ENCODE measurements at places on chromosomes 12 and 14. TPM values are rescaled to one million over a fixed set of nuclear protein-coding genes. Genes with fewer than 3 reads are reported as not detected.

Gene CPM
- total RNA-seq = 98.0 TPM

DNA sequence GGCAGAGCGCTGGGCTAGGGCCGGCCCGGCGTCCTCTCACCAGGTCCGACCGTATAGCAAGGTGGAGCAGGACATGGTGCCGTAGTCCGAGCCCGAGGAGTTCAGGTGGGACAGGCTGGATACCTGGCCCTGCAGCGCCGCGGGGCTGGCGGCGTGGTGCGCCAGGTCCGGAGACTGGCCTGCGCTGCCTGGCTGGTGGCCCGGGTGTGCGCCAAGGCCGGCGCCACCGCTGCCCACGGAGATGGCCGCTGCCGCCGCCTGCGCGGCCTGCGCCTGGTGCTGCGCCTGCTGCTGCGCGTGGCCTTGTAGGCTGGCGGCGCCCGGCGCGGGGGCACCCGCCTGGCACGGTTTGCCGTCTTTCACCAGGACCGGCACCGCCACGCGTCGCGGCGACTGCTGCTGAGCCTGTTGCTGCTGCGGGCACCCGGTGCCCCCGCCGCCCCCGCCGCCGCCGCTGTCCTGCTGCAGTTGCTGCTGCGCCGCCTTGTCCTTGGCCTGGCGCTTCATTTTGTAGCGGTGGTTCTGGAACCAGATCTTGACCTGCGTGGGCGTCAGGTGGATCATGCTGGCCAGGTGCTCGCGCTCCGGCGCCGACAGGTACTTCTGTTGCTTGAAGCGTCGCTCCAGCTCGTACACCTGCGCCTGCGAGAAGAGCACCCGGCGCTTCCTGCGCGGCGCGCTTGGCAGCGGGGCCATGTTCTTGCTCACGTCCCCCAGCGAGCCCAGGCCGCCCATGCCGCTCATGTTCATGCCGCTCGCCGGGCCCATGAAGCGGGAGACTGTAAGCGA, 2.6 kb downstream of the NKX2-1 start:
- DNase-seq = no peak

DNA sequence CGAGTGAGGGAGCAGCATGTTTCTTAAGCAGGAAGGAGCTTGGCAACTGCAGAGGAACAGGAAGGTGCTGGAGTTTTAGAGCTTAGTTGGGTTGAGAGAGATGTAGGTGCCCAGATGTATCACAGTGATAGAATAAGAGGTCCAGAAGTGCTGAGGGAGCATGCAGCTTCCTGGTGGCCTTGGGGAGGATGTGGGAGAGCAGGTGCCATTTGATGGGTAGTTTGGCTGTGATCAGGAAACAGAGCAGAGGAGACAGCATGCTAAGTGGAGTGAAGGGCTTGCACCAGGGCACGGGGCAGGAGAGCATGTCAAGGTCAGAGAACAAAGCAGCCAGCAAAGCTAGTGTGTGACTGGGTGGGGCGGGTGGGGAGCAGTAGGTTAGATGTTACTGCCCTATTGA, 74.8 kb downstream of the PAPOLA start:
- DNase-seq = no peak

Gene SRGAP1
- total RNA-seq = 18.6 TPM

- DNase-seq = no peak
Observed at GRCh38 chr12:130952171-130952954, 1.3 kb upstream of the ADGRD1 start.

Gene KRT6C
- not detected for total RNA-seq

- no peak for DNase-seq
Observed at GRCh38 chr14:66503532-66503931, 4.4 kb upstream of the GPHN start.

Gene GDF3
- not detected for total RNA-seq

DNA sequence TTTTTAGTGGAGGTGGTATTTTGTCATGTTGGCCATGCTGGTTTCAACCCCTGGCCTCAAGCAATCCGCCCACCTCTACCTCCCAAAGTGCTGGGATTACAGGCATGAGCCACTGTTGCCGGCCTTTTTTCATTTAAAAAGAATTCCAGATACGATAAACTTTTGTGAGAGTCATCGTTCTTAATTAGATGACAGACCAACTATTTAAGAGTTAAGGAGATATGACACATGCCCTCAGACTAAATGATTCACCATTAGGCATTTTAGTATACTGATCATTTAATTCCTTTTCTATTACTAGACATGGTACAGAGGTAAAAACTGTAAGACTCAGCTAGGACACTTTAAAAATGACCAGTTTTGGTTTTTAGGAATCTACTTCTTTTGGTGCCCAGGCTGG, 2.4 kb downstream of the ANKRD13A start:
- DNase-seq = no peak

DNA sequence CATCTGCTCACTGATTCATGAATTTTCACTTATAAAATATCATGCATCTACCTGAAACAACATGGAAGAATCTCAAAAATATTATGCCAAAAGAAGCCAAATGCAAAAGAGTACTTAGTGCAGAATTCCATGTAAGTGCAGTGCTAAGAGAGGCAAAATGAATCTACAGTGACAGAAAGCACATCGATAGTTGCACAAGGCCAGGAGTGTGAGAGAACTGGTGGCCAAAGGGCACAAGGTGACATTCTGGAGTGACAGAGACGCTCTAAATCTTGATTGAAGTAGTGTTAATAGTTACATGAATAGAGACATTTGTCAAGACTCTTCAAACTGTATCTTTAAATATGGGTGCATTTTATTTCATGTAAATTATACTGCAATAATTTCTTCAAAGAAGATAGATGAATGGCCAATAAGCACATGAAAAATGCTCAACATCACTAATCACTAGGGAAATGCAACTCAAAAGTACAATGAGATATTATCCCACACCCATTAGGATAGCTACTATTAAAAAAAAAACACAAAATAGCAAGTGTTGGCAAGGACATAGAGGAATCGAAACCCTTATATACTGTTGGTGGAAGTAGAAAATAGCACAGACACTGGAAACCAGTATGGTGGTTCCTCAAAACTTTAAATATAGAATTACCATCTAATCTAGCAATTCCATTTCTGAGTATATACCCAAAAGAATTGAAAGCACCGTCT, 71.7 kb upstream of the KICS2 start:
- DNase-seq = no peak

Gene SLC8A3
- 0.46 TPM for total RNA-seq

- no peak for DNase-seq
Observed at GRCh38 chr12:51163795-51164194, 9.1 kb downstream of the TFCP2 start.

DNA sequence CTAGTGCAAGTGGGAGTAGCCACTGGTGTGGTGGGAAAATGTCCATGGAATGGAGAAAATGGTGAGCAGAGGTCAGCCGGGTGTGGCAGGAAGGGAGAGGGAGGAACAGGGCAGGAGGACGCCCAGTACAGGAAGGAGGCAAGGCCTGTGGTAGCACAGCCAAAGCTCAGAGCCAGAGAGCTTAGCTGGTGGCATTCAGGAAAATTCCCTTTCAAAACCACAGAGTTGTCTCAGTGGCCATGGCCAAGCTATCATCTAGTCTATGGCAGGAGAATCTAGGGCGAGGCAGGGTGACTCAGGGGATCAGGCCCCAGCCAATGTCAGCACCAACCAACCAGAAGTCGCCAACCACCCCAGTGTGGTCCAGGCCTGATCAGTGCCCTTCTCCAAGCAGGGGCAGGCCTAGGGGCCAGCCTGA, 67.7 kb upstream of the DDX11 start:
- DNase-seq = no peak

Gene FOXG1
- total RNA-seq = not detected

Gene TSPAN9
- 9.6 TPM for total RNA-seq

GRCh38 chr14:21014761-21015190, 10.1 kb downstream of the NDRG2 start:
- peak; percentile 89 for DNase-seq

Gene GARIN6
- not detected for total RNA-seq

- no peak for DNase-seq
Observed at GRCh38 chr12:82517027-82517426, 158.7 kb downstream of the METTL25 start.

DNA sequence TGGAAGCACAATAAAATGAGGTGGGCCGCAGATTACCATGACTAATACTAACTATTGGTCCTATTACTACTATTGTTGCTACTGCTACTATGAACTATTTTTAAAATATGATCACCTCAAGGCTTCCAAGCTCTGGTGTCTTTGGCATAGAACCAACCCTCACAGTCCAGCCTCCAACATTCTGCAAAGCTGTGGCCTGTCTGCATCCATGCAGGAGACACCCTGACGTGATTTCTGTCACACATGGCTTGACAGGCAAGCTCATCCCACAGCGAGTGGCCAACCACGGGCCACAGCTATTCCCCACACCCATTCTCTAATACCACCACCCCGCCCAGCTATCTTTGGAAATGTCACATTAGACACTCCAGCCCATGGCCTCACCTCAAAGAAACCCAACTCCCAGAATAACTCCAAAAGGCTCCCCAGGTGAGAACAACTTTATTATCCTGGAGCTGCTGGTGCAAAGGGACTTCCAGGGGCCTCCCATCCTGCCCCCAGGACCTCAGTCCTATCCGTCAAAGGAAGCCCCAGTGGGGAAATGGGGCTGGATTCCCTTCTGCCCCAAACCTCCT, 14.4 kb downstream of the ISCU start:
- DNase-seq = no peak
